ENCODE measurements at places on chromosomes 4 and X.
A peak's percentile ranks its signal among the peaks of the same experiment; 100 is the strongest.

DNA sequence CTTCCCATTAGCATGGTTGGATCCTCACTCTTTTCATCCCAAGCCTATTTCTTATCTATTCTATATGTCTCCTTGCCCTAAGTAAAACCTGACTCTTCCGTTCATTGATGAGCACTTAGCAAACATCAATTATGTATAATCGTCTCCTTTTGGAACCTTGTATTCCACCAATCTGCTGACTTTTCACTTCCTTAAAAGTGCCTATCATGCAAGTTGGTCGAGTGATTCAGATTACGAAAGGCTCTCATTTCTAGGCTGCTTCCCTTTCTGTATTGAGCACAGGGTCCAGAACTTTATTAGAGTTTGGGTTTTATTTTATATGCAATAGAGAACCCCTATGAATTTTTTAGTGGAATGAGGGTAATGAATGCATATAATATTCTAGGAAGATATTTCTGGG is 27.1 kb upstream of the ALB start:
- no peaks in the 10 kb centered on the region for H3K36me3 ChIP-seq
- no peak overlapping the region for H3K4me3 ChIP-seq
- no peak overlapping the region for H3K27ac ChIP-seq
- no peaks in the 10 kb centered on the region for H3K4me1 ChIP-seq
- H3K27me3 ChIP-seq = no peaks in the 10 kb centered on the region
- no peak for DNase-seq

DNA sequence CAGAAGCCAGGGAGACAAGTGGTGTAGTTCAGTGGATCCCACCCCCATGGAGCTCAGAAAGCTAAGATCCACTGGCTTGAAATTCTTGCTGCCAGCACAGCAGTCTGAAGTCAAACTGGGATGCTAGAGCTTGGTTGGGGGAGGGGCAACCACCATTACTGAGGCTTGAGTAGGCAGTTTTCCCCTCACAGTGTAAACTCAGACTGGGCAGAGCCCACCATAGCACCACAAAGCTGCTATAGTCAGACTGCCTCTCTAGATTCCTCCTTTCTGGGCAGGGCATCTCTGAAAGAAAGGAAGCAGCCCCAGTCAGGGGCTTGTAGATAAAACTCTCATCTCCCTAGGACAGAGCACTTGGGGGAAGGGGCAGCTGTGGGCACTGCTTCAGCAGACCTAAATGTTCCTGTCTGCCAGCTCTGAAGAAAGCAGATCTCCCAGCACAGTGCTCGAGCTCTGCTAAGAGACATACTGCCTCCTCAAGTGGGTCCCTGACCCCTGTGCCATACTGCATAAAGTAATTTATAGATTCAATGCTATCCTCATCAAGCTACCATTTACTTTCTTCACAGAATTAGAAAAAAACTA is 163.2 kb downstream of the HHIP start:
- H3K27ac ChIP-seq = peak overlapping the region; percentile 79
- peak overlapping the region; percentile 84 for H3K4me3 ChIP-seq
- DNase-seq = no peak
- H3K4me1 ChIP-seq = peaks cover 4% of the 10 kb centered on the region

DNA sequence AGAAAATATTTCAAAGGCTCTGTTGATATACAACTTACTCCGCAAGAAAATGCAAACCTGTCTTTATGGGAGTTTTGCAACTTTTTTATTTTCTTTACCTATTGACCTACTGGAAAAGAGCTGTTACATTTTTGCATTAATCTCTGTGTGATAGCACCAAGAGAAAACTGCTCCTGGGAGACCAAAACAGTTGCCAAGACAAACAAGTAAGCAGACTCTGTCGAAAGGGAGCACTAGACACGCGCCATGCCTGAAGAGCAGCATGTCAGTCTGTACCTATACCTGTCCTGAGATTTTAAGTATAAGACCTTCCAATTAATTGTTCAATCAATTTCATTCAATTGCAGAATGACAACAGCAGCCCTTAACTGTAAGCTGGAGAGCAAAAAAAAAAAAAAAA is 56.0 kb upstream of the TECRL start:
- H3K4me1 ChIP-seq = peaks cover 18% of the 10 kb centered on the region
- H3K36me3 ChIP-seq = no peaks in the 10 kb centered on the region
- H3K27ac ChIP-seq = peak overlapping the region; percentile 69
- no peak for DNase-seq

DNA sequence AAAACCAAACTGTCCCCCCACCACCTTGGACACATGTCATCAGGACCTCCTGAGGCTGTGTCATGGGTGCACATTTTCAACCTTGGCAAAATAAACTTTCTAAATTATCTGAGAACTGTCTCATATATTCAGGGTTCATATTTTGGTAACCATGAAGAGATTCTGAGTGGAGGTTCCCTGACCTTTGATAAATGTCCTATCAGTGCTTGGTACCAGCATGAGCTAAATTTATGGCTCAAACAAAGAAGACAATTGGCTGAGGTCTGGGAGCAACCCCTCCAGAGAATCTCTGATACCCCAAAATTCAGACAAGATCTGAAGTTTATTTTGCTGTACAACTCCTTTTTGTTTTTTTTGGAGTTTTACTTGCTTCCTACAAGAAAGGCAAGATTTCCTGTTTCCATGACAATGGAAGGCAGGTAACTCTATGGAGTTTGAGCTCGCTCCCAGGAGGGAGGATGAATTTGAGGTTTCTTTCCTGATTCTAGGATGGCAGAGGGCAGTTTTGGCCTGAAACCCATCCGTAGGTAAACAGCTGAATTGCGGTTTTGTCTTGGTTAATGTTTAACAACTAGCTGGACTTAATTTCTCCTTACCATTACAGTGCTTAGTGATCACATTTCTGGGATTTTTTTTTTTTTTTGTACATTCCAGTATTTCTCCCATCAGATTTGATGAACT is 14.5 kb downstream of the UGT2B15 start:
- H3K27ac ChIP-seq = peak overlapping the region; percentile 47
- no peak for DNase-seq
- H3K27me3 ChIP-seq = no peaks in the 10 kb centered on the region
- H3K4me3 ChIP-seq = no peak overlapping the region

DNA sequence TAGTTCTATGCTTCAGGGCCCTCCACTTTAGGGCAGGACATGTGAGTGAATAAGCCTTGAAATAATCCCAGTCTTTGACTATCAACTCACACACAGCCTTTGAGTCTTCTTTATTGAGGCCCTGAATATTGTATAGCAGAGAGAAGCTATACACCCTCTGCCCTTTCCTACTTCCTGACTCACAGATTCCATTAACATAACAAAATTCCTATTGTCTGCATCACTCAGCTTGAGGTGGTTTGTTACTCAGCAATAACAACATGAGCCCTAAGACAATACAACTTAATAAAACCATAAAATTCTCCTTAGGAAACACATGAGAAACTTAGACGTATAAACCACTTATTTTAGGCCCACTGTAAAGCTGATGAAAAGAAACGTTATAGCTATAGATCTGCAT is 680.3 kb upstream of the DIAPH2 start:
- no peaks in the 10 kb centered on the region for H3K27me3 ChIP-seq
- H3K4me1 ChIP-seq = no peaks in the 10 kb centered on the region
- H3K36me3 ChIP-seq = no peaks in the 10 kb centered on the region
- no peak overlapping the region for H3K27ac ChIP-seq
- DNase-seq = no peak

GRCh38 chr4:158236304-158237030 is 26.2 kb downstream of the TMEM144 start:
- no peak for DNase-seq
- no peak overlapping the region for H3K4me3 ChIP-seq
- H3K27ac ChIP-seq = peak overlapping the region; percentile 24
- H3K27me3 ChIP-seq = peaks cover 4% of the 10 kb centered on the region
- H3K4me1 ChIP-seq = no peaks in the 10 kb centered on the region
- H3K36me3 ChIP-seq = no peaks in the 10 kb centered on the region

GRCh38 chrX:32448320-32448719 is 763.0 kb downstream of the DMD start:
- H3K27ac ChIP-seq = no peak overlapping the region
- no peaks in the 10 kb centered on the region for H3K36me3 ChIP-seq
- peaks cover 2% of the 10 kb centered on the region for H3K27me3 ChIP-seq
- no peaks in the 10 kb centered on the region for H3K4me1 ChIP-seq

DNA sequence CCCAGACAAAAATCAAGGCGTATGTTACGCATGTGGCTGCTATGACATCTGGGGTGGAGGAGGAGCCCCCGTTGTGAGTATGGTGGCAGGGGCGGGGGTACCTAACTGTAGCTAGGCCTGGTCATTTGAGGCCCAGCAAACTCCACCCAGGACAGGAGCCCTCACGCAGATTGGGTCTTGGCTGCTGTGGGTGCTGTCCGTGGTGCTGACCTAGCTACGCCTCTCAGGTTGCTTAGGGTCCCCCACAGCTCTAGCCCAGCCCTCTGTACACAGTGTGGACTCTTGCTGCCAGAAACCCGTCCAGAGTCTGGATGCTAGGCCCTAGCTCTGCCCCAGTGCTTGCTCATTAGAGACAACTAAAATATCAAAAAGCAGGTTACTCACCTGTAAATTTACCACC is 146.7 kb upstream of the PSAPL1 start:
- DNase-seq = peak; percentile 92
- no peak overlapping the region for H3K4me3 ChIP-seq
- H3K27me3 ChIP-seq = peaks cover 17% of the 10 kb centered on the region
- H3K27ac ChIP-seq = no peak overlapping the region
- H3K4me1 ChIP-seq = no peaks in the 10 kb centered on the region

GRCh38 chr4:120557372-120557771 is 365.2 kb downstream of the PRDM5 start:
- H3K4me1 ChIP-seq = peaks cover 36% of the 10 kb centered on the region
- H3K4me3 ChIP-seq = no peak overlapping the region
- H3K27ac ChIP-seq = no peak overlapping the region
- DNase-seq = no peak
- H3K27me3 ChIP-seq = no peaks in the 10 kb centered on the region
- peaks cover 26% of the 10 kb centered on the region for H3K36me3 ChIP-seq

- H3K27ac ChIP-seq = peak overlapping the region; percentile 33
- peak; percentile 15 for DNase-seq
- peaks cover 8% of the 10 kb centered on the region for H3K4me1 ChIP-seq
- peaks cover 8% of the 10 kb centered on the region for H3K27me3 ChIP-seq
Observed at GRCh38 chr4:150591406-150591805, 9.5 kb downstream of the MAB21L2 start.

DNA sequence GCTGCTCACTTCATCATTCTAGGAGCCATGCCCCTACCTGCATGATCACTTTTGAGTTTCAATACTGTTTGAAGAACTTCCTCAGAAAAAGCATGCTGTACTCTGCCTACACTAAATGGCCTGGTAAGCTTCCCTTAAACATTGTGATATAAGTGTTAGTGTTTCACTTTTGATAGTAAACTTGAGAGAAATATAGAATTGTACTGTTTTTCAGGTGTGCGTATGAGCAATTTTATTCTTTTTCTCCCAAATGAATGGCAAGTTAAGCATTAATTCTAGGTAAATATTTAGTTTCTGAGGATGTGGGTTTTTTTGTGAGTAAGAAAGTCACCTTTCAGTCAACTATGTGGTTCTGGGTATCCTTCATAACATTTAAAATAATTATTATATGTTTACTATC is 484.5 kb downstream of the IL15 start:
- no peak for DNase-seq
- no peak overlapping the region for H3K27ac ChIP-seq
- peaks cover under 1% of the 10 kb centered on the region for H3K27me3 ChIP-seq
- no peak overlapping the region for H3K4me3 ChIP-seq
- peaks cover 17% of the 10 kb centered on the region for H3K36me3 ChIP-seq

GRCh38 chrX:43557792-43558191 is 98.3 kb upstream of the MAOA start:
- peak; percentile 58 for DNase-seq
- no peaks in the 10 kb centered on the region for H3K36me3 ChIP-seq
- no peak overlapping the region for H3K27ac ChIP-seq
- no peaks in the 10 kb centered on the region for H3K27me3 ChIP-seq

DNA sequence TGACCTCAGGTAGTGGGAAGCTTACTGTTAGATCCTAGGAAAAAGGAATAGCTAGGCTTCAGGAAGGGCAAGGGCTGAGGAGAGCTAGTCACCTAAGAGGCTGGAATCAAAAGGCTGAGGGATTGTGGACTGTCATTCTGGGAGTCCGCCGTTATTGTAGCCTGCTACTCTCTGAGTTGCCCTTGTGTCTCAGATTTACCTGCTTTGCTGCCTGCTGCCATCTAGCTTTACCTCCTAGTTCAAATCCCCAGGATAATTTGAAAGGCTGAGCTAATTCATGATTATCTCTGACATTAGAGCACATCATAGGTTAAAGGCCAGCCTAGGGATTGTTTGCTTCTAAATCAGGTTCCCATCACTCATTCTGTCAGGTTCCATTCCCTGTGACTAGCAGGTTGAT is 120.2 kb downstream of the FHIP1A start:
- DNase-seq = no peak
- peaks cover 37% of the 10 kb centered on the region for H3K4me1 ChIP-seq
- H3K27me3 ChIP-seq = no peaks in the 10 kb centered on the region
- peaks cover 27% of the 10 kb centered on the region for H3K36me3 ChIP-seq
- H3K27ac ChIP-seq = peak overlapping the region; percentile 35
- H3K4me3 ChIP-seq = no peak overlapping the region

GRCh38 chr4:177311589-177311988 is 1.9 kb downstream of the NEIL3 start:
- H3K27ac ChIP-seq = no peak overlapping the region
- H3K36me3 ChIP-seq = peaks cover 26% of the 10 kb centered on the region
- H3K27me3 ChIP-seq = peaks cover 3% of the 10 kb centered on the region

DNA sequence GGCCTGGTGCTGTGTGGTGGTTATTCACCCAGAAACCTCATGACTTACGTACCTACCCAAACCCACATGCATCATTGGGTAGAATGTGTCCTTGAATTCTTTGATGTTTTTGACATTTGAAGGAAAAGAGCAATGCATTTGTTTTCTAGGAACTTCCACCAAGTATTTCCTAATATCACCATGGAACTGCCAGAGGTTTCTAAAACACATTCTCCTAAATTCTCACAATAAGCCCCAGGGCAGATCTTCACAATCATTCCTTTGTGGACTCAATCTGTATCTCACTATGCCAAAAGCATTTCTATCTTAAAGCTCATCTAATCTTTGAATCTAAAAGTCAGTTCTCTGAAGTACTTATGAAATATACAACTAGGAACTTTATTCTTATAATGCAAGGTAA is 8.3 kb upstream of the ODAM start:
- no peaks in the 10 kb centered on the region for H3K4me1 ChIP-seq
- no peaks in the 10 kb centered on the region for H3K27me3 ChIP-seq
- H3K4me3 ChIP-seq = no peak overlapping the region
- no peak overlapping the region for H3K27ac ChIP-seq
- no peaks in the 10 kb centered on the region for H3K36me3 ChIP-seq

- H3K27ac ChIP-seq = no peak overlapping the region
- H3K36me3 ChIP-seq = no peaks in the 10 kb centered on the region
- H3K4me3 ChIP-seq = no peak overlapping the region
- H3K27me3 ChIP-seq = no peaks in the 10 kb centered on the region
Observed at GRCh38 chr4:19194672-19195071, 1057.0 kb upstream of the SLIT2 start.

DNA sequence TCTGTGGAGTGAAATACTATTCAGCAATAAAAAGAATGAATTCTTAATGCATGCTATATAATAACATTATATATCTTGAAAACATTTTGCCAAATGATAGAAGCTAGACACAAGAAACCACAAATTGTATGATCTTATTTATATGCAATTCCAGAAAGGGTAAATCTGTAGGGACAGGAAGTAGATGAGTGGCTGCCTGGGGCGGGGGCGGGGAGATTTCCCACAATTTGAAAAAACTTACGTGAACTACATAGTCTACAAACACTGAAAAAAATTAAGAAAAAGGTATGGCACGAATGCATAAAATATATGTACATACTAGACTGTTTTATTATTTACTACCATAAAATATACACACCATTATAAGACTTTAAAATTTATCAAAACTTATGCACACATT is 81.6 kb downstream of the WWC2 start:
- peaks cover 49% of the 10 kb centered on the region for H3K4me1 ChIP-seq
- DNase-seq = no peak
- no peak overlapping the region for H3K4me3 ChIP-seq
- H3K27ac ChIP-seq = no peak overlapping the region
- no peaks in the 10 kb centered on the region for H3K27me3 ChIP-seq
